ENCODE measurements at places on chromosomes 3 and 15. TPM values are rescaled to one million over a fixed set of nuclear protein-coding genes. Genes with fewer than 3 reads are reported as not detected.

- H3K36me3 ChIP-seq: no peaks in the 10 kb centered on the region
- H3K27ac ChIP-seq: no peak overlapping the region
- H3K27me3 ChIP-seq: peaks cover 13% of the 10 kb centered on the region
- no peak for DNase-seq
- no peak overlapping the region for H3K4me3 ChIP-seq
Observed at GRCh38 chr3:98784666-98785600, 21.8 kb downstream of the ST3GAL6 start.

- H3K4me3 ChIP-seq: no peak overlapping the region
- H3K4me1 ChIP-seq: no peaks in the 10 kb centered on the region
- H3K27me3 ChIP-seq: peaks cover 7% of the 10 kb centered on the region
Observed at GRCh38 chr15:57354436-57355123, 21.7 kb upstream of the CGNL1 start.

DNA sequence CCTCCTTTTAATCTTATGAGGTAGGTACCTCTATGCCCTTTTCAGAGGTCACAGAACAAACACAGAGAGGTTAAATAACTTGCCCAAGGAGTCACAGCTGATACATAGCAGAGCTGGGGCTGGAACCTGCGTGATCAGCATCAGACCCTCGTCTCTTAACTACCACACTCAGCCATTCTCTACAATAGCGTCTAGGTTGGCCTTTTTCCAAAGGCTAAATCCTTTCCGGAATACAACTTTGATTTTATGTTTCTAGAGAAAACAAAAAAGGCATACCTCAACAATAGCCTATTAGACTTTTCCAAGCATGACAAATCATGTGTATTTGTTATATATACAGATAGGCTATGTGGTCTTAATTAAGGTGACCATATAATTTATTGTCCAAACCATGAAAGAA is 187.2 kb downstream of the RORA start:
- peaks cover 18% of the 10 kb centered on the region for H3K27me3 ChIP-seq
- no peaks in the 10 kb centered on the region for H3K36me3 ChIP-seq
- H3K4me3 ChIP-seq: no peak overlapping the region
- no peak for DNase-seq
- H3K4me1 ChIP-seq: no peaks in the 10 kb centered on the region
- H3K27ac ChIP-seq: no peak overlapping the region

DNA sequence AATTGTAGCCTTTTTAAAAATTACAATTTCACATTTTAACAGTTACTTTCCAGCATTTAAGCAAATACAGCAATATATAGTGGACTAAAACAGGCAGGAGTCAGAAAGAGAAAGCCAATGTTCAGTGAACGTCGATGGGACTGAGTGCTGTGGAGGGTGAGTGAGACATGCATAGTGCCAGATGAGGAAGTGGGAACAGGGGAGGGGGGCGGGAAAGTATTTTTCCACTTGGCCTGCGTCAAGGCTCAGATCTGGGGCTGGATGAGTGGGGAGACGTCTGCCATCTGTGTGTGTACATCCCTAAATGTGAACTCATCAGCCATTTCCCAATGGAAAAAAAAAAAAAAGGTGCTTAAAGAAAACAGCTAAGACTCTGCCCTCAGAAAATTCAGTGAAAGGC is 19.2 kb upstream of the RAD18 start:
- H3K27me3 ChIP-seq: peaks cover 7% of the 10 kb centered on the region
- H3K4me1 ChIP-seq: peaks cover under 1% of the 10 kb centered on the region
- H3K36me3 ChIP-seq: no peaks in the 10 kb centered on the region
- DNase-seq: no peak
- no peak overlapping the region for H3K27ac ChIP-seq
- H3K4me3 ChIP-seq: no peak overlapping the region

DNA sequence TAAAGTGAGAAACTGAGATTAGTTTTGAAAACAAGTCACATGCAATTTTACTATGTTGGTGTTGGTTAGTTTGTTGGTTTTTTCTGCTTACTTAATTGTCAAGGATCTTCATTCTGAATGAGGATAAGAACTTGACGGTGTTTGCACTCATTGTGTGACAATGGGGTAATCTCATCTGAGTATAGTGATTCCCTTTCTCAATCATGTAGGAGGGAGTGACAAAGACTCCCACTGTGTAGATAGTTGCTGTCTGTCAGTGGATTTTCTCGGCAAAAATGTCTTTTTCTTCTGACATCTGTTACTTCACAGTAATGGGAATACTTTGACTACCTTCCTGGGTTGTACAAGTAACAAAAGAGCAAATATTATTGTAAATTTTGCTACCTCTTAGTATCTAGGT is 23.5 kb downstream of the KCNH8 start:
- H3K36me3 ChIP-seq: no peaks in the 10 kb centered on the region
- no peak overlapping the region for H3K4me3 ChIP-seq
- DNase-seq: no peak
- no peaks in the 10 kb centered on the region for H3K4me1 ChIP-seq

The FGF12 gene
- total RNA-seq: not detected

The PLA2G4F gene
- total RNA-seq: not detected

The MNS1 gene
- 0.23 TPM for total RNA-seq

The GOLGA6A gene
- total RNA-seq: not detected
